Neural crest cell (in vitro differentiated cells): ENCODE measurements at places on chromosomes 4 and X. TPM values are rescaled to one million over a fixed set of nuclear protein-coding genes. Genes with fewer than 3 reads are reported as not detected.

Gene FGF2
- total RNA-seq: 14.6 and 14.8 TPM in 2 replicates

Gene IL1RAPL1
- total RNA-seq: 2.7 and 2.9 TPM in 2 replicates

Gene NR3C2
- total RNA-seq: 0.21 and 0.30 TPM in 2 replicates

Gene RBM46
- not detected in 2 replicates for total RNA-seq

Gene TCP11X2
- total RNA-seq: not detected in 2 replicates

Gene SSX4
- total RNA-seq: not detected in 2 replicates

Gene SOX3
- 201 and 205 TPM in 2 replicates for total RNA-seq

Gene MAGEA9B
- not detected in 2 replicates for total RNA-seq
